ENCODE measurements at places on chromosomes 7 and 10.
A peak's percentile ranks its signal among the peaks of the same experiment; 100 is the strongest.

DNA sequence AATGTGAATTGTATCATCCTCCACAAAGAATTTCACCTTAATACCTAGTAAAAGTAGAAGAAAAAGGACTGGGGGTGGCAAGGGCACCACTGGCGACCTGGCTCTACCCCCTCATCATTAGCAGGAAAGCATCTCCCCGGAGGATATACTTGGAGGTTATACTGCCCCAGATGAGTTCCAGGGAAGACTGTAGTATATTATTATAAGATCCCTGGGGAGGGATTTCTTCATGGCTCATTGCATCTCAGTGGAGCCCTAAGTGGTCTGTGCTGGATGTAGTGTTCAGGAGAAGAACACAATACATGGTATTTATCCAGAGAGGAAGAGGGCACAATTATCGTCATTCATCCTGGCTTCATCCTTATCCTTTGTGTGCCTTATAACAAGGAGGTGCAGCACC, 14.2 kb upstream of the DYNC1I1 start:
- DNase-seq, result peak; percentile 69

GRCh38 chr7:153385502-153385901, 626.0 kb downstream of the ACTR3B start:
- DNase-seq, result no peak

DNA sequence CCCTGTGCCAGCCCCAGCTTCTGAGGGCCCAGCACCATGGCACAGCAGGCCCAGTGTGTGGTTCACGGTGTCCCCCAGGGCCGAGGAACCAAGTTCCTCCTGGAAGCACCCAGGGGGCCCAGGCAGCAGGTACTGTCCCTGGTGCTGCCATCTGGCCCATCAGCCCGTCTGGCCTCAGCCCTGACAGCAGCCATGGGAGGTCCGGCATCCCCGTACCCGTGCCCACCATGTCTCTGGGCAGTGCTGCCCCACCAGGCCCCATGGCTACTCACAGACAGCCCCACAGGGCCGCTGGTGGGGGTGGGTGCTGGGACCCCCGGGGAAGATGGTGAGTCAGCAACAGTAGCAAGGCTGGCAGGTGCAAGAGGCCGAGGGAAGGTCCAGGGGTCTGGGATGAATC, 32.8 kb downstream of the STK32C start:
- no peak for DNase-seq

GRCh38 chr10:15344876-15345285, 26.2 kb downstream of the FAM171A1 start:
- DNase-seq, result peak; percentile 63

- DNase-seq, result no peak
These were observed 96.4 kb downstream of the COBL start for GRCh38 chr7:51220226-51220625.

- DNase-seq, result no peak
These were observed 625.8 kb upstream of the SORCS1 start for GRCh38 chr10:107790271-107790670.

DNA sequence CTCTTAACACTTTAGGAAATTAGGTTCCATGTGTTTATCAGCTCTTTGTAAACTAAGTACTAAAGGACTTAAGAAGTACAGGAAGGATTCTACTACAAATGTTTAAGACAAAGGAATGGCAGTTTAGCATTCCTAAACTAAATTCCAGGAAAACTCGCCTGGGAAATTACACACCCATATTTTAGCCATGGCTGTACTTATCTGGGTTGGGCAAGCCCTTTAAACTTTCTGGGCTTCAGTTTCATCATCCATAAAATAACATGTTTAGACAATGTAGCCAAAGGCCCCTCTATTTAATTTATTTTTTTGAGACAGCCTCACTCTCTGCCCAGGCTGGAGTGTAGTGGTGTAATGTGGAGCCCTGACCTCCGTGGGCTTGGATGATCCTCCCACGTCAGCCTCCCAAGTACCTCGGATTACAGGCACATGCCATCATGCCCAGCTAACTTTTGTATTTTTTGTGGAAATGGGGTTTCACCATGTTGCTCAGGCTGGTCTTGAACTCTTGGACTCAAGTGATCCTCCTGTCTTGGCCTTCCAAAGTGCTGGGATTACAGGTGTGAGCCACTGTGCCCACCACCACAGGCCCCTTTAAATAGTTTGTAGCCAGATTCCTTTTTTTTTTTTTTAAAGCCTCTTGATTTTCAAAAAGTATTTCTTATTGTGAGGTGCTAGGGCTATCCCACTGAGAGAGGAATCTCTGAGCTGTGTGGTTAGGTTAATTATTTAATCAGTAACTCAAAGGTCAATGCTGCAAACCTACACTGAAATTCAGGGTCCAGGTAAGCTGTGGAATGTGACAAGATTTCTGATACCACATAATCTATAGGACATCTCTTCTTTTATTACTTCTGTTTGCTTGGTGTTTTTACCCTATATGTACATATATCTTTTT, 32.1 kb downstream of the TMEM60 start:
- DNase-seq, result no peak

- DNase-seq, result no peak
These were observed 259.5 kb upstream of the LRRN3 start for GRCh38 chr7:110831419-110831818.

DNA sequence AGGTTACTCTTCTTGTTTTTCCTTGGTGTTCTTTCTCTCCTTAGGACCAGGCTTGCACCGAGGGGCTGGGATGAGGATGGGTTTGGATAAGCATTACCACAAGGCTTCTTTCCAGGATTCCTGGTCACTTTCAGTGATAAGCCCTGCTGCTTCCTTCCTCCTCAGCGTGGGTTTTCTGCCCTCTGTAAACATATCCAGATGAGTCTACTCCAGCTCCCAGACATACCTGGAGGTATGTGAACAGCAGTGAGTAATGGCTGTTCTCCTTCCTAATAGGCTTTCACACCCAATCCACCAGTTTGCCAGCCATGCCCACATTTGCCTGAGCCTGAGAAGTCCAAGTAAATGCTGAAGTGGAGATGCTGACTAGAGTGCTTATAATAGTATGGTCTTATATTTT, 229.8 kb upstream of the YAE1 start:
- DNase-seq, result no peak

- DNase-seq, result no peak
These were observed 113.9 kb upstream of the PFKP start for GRCh38 chr10:2953495-2953894.

DNA sequence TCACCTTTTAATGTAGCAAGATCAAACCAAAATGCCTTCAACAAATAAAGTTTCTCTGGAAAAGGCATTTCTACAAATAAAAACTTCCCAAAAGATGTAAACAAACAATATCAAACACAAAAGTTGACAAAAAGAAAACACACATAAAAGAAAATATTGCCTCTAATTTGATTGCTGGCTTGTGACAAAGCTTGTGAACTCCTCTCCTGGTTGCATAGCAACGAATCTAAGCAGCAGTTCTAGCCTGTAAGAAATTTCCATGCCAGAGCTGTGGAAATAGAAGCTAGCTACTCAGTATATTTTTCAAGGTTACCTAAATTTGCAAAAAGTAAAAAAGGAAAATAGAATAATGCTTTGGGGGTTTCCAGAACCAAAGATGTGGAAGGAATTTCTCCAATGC, 173.9 kb upstream of the CDK1 start:
- no peak for DNase-seq

GRCh38 chr10:91185239-91185875, 35.1 kb upstream of the PCGF5 start:
- no peak for DNase-seq

DNA sequence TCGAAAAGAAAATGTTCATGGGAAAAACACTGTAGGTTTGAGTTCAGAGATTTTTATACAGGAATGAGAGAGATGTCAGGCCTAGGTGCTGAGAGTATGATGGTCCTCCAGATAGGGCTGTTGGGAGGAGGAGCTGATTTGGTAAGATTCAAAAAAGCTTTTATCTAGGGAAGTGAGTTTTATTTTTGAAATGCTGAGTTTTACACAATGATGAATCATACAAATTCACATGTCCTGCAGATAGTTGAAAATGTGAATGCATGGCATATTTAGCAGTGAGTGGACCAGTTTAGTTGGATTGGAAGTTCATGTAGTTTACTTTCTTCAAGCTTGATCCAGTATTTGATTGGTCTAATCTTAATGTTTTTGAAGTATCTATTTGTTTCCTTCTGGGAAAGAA, 154.8 kb downstream of the LRRC4 start:
- DNase-seq, result no peak

GRCh38 chr10:98308669-98309365, 40.8 kb upstream of the LOXL4 start:
- DNase-seq, result no peak

DNA sequence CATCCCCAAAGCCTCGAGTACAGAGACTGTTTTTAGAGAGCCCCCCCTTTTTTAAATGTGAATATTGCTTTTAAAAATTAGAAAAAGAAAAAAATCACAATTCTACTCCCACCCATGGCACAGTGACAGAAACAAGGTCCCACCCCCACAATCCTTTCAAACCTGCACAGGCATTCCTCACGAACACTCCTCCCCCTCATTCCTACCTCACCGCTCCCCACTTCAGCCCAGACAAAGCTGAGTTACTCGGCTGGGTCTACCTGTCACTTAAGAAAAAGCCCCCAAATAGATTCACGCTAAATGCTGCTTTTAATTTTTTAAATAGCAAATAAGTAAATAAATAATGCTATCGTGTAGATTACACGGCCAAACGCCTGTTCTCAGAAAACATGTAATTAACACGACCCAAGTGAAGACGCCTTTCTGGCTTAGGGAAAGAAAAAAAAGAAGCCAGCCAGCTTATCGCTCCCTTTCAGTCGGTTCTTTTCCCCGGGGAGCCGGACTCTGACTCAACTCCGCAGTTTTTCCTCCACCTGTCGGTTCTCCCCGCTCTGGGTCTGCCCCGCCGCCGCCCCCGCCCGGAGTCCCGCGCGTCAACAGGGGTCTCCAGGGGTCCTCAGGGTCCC, 739 bp downstream of the MPP7 start:
- no peak for DNase-seq

GRCh38 chr10:34430685-34431084, 384.4 kb downstream of the PARD3 start:
- DNase-seq, result no peak

DNA sequence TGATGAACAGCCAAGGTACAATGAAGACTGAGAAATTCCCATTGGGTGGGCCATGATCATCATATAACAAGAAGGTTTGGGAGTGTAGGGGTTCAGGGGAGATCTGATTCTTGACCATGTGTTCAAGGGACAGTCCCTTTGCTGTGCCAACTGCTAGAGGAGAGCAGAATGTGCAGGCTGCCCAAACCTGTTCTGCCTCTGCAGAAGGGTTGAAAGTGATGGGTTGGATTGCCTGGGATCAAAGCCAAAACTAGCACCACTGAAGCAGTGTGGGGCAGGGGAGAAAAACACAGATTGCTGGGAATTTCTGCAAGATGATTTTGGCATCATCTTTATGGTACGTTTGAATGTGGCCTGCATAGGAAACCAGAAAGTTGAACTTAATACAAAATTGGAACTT, 303.9 kb downstream of the OTUD1 start:
- no peak for DNase-seq

GRCh38 chr10:131944412-131944811, 37.3 kb downstream of the BNIP3 start:
- no peak for DNase-seq

- DNase-seq, result peak; percentile 1
These were observed 1.3 kb downstream of the MKI67 start for GRCh38 chr10:128124813-128125403.

DNA sequence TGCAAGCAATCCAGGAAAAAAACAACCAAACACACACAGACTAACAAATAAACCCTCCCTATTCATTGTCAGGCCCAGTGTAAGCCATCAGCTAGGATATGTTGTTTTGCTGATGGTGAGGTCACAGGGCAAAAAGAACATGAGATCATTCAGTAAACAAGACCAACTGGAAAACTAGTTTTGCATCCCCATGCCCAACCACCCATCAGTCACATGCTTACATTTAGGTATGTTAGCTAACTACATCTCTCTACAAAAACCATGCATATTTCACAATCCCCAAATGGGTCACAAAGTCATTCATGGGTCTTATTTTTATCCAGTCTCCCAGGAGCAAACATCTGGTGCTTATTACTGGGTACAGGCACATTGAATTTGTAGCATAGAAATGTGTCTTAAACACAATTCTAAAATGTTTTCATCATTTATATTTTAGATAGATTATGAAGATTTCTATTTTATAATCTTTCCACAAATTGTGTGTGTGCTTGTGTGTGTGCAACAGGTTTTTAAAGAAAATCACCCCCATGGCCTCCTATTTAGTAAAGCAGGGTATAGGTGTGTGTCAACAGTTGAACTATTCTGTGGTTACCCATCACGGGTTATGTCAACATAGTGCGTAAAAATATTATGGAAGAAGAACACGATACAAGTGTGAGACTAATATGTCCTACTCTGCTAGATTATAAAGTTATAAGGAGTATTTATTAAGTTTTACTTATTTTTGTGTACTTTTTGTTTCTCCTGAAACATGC, 103.8 kb upstream of the AKR1E2 start:
- no peak for DNase-seq

Data from NCI-H2081 (cell line).